ENCODE measurements at places on chromosomes 12 and 14. TPM values are rescaled to one million over a fixed set of nuclear protein-coding genes. Genes with fewer than 3 reads are reported as not detected.

Gene AGAP2
- total RNA-seq, result 0.29 TPM

Gene ZDHHC17
- total RNA-seq, result 32.3 TPM

Gene ACTR10
- 36.6 TPM for total RNA-seq

Gene CLEC1B
- total RNA-seq, result not detected

Gene RABGGTA
- total RNA-seq, result 35.1 TPM

Gene LRP6
- 39.5 TPM for total RNA-seq

Gene TMTC2
- 10.1 TPM for total RNA-seq

Gene PRICKLE1
- 23.5 TPM for total RNA-seq

Gene SERPINA5
- 0.19 TPM for total RNA-seq

Gene CALCOCO1
- total RNA-seq, result 55.4 TPM

Gene SLC2A3
- 28.2 TPM for total RNA-seq

Gene CDCA3
- total RNA-seq, result 8.2 TPM

Gene PLXNC1
- under 0.01 TPM for total RNA-seq

Gene TMPRSS12
- total RNA-seq, result not detected

Gene PAWR
- total RNA-seq, result 95.7 TPM

Gene TEX52
- not detected for total RNA-seq

Gene NUAK1
- total RNA-seq, result 116 TPM

Gene SERPINA10
- not detected for total RNA-seq

Gene KCNMB4
- 0.65 TPM for total RNA-seq

Gene SSTR1
- total RNA-seq, result 0.33 TPM

Gene RAD9B
- total RNA-seq, result 0.19 TPM

Gene SHMT2
- total RNA-seq, result 216 TPM

Gene CMA1
- total RNA-seq, result not detected

Gene GPR132
- not detected for total RNA-seq

Gene LGR5
- total RNA-seq, result not detected

Gene LRCOL1
- not detected for total RNA-seq

Gene ANKS1B
- 0.65 TPM for total RNA-seq

Gene OR4K14
- total RNA-seq, result not detected

Gene SLC5A8
- total RNA-seq, result not detected

Gene PCED1B
- 0.38 TPM for total RNA-seq

Gene KRT75
- total RNA-seq, result not detected

Gene DGKA
- total RNA-seq, result 34.0 TPM

Gene C12orf54
- total RNA-seq, result not detected

Gene C14orf180
- total RNA-seq, result not detected

Gene HCAR2
- not detected for total RNA-seq

Gene CTSG
- not detected for total RNA-seq

Gene PRR4
- 0.76 TPM for total RNA-seq

Gene PPP4R3A
- total RNA-seq, result 73.3 TPM

Gene RD3L
- total RNA-seq, result not detected

Gene ENDOU
- not detected for total RNA-seq

Gene DAD1
- 457 TPM for total RNA-seq

Gene TAS2R9
- total RNA-seq, result 0.19 TPM

Gene KERA
- not detected for total RNA-seq

Gene ANGEL1
- 14.7 TPM for total RNA-seq

Gene GUCY2C
- not detected for total RNA-seq

Data from vein endothelial cell (primary cell).